ENCODE measurements at places on chromosomes 5 and 9. TPM values are rescaled to one million over a fixed set of nuclear protein-coding genes. Genes with fewer than 3 reads are reported as not detected.

Gene GFRA3
- not detected for total RNA-seq

Gene GDA
- total RNA-seq, result 0.15 TPM

Gene SGCD
- total RNA-seq, result 0.22 TPM

Gene ANKRD33B
- total RNA-seq, result 3.3 TPM

Gene ISOC1
- 13.6 TPM for total RNA-seq

Gene PTCH1
- total RNA-seq, result 23.4 TPM

Gene SVEP1
- not detected for total RNA-seq

Gene GFPT2
- total RNA-seq, result 2.4 TPM

Gene OBP2B
- not detected for total RNA-seq

Gene EFNA5
- total RNA-seq, result not detected

Gene WDR38
- total RNA-seq, result not detected

Gene SPAAR
- not detected for total RNA-seq

Gene IFNW1
- total RNA-seq, result not detected

Gene TRIM14
- 75.7 TPM for total RNA-seq

Gene NMUR2
- not detected for total RNA-seq

Gene ACTBL2
- not detected for total RNA-seq

Gene SPINK7
- total RNA-seq, result not detected

Gene CDKN2B
- total RNA-seq, result 0.56 TPM

Gene PLPPR1
- total RNA-seq, result not detected

Gene GRXCR2
- not detected for total RNA-seq

Gene ZNF474
- total RNA-seq, result 0.41 TPM

Gene SLC2A6
- 3.6 TPM for total RNA-seq

Gene NIM1K
- 0.89 TPM for total RNA-seq

Gene KCNV2
- not detected for total RNA-seq

Gene RASGRF2
- 25.2 TPM for total RNA-seq

Gene ACSL6
- 42.9 TPM for total RNA-seq

Gene DBH
- 0.78 TPM for total RNA-seq

Gene SLC34A3
- not detected for total RNA-seq

Gene PHF24
- total RNA-seq, result not detected

Gene DDX31
- total RNA-seq, result 24.8 TPM

Gene CSF1R
- 0.60 TPM for total RNA-seq

Gene SLC30A5
- 26.9 TPM for total RNA-seq

Gene ANKRD31
- 0.79 TPM for total RNA-seq

Gene NDUFAF2
- 18.3 TPM for total RNA-seq

Gene TMEM174
- total RNA-seq, result not detected

Gene CCL27
- total RNA-seq, result not detected

Gene REEP2
- total RNA-seq, result 0.46 TPM

Gene CSF2
- total RNA-seq, result not detected
